ENCODE measurements at places on chromosomes 2 and 18.

DNA sequence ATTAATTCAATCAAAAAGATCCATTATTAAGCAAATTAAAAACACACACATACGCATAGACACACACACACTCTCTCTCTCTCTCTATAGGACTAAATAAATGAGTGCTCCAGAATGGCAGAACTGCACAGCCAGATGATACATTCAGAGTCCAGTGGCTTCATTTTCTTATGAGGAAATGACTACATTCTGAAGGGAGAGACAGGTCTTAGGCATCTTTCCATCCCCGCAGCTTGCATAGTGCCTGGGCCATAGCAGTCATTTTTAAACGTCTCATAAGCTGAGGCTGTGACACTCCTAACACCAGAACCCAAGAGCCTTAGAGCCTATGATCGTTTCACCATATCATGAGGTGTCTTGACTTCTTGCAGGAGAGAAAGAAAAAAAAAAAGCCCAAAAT lies 31.1 kb downstream of the FEZ2 start:
- no peak for DNase-seq

GRCh38 chr2:196328088-196328680 lies 156.8 kb upstream of the STK17B start:
- DNase-seq = no peak

- DNase-seq = no peak
Measured at GRCh38 chr18:2662990-2663389, 7.5 kb downstream of the SMCHD1 start.

DNA sequence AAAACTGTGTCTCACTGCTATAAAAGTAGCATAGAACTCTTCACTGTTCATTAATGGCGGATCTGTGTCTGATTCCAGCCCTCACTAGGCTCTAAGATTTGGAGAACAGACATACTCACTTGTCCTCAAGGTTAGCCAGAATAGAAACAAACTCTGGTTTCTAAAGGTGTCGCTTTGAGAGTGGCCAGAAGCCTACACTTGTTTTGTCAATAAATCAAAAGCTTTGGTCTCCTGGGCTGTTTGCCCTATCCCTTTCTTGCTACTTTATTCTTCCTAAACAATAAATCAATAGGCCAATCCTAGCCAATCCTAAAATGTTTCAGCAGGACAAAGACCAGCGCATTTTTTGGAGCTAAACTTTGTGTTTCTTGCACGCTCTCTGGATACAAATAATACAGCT lies 1064.6 kb upstream of the CHAC2 start:
- no peak for DNase-seq

GRCh38 chr2:30373881-30374302 lies 73.2 kb upstream of the LCLAT1 start:
- no peak for DNase-seq

DNA sequence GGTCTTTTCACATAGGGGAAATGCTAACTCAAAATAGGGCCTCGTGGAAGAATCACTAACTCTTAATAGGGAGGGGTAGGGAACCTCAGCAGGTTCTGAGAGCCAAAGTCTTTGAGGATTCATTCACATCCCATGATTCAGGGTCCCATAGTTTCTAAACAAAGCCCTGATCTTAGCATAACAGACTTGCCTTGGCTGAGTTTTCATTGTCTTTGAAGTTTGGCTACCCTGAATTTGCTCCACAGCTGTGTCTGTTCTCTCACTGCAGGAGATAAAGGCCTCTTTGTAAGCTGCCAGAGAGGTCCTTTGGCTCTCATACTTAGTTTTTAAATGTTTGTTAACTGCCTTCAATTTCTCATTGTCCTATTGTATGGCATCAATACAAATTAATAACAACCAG lies 54.5 kb downstream of the ZDBF2 start:
- DNase-seq = no peak

DNA sequence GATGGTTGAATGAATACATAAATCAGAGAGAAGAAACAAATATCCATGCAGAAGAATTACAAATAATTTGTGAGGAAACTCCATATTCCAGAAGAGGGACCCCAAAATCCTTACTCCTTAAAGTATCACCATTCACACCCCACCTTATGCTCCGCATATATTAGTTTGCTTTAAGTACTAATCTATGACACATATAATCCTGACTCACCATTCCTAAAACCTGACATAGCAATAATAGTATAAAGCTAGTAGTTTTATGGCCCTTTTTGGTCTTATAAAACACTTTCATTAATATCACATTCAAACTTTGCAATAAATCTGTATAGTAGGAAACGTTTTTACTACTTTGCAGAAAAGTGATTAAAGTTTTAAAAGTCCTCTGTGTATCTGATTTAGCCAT lies 719.0 kb upstream of the SLC39A10 start:
- no peak for DNase-seq

DNA sequence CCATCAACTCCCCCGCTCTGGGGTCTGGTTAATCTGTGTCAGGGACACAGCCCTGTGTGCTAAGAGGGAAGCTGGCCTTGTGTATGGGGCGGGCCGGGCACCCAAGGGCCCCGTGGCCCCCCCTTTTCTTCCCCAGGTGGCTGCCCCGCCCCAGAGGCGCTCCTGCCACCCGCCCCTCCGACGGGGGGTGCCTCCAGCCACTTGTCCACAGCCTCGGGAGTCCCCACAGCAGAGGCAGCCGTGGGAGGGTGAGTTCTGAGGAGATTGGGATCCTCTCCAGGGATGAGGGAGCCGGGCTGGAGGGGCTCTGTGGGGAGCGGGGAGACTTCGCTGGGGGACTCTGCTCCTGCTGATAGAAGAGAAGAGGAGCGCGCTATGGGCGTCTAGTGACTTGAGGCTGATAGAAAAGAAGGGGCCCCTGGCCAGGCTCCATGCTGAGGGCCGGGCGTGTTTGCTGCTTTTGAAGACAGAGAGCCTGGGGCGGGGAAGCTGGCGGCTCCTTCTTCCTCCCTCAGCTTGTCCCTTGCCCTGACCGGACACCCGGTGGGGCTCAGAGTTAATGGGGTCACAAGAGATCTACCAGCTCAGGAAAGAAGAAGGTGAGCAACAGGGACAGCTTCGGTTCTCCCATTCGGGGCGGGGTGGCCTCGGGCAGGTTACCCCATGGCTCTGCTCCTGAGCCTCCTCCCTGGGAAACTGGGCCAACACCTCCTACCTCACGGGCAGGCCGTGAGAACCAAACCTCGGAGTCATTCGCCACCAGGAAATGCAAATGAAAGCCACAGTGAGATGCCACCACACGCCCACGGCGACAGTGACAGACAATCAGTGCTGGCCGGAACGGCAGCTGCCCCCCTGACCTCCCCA lies 89.4 kb upstream of the TAF1B start:
- peak; percentile 86 for DNase-seq

DNA sequence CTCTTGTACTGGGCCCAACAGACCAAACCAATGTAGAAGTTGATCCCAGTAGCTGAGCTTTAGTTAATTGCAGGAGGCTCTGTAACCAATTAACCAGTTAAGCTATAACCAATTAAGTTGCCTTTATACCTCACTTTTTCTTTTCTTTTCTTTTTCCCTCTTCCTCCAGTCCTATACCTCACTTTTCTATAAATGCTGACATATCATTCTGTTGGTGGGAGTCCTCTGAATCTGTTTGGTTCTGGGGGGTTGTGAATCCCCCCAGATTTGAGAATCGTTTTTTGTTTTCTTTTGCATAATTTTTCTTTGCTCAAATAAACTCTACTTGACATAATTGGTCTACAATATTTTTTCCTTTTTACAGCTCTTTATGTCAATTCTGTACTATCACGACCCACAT lies 38.1 kb upstream of the ACMSD start:
- DNase-seq = no peak

DNA sequence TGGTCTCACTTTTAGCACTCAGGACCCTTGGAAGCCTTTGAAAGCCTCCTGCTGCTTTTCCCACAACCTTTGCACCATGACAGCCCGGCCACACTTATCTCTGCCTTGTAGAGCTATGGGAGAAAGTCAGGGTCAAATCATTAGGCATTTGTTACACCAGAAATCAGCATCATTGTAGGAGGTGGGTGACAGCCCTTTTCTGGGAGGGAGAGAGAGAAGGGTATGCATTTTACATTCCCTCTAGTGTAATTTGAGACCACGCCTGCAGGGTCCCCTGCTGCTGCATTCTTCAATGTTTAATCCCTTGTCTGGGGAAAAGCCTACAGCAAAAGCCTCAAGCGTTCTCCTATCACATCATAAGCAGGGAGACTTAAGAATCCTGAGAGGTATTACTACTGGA lies 766.8 kb upstream of the FAM98A start:
- no peak for DNase-seq

DNA sequence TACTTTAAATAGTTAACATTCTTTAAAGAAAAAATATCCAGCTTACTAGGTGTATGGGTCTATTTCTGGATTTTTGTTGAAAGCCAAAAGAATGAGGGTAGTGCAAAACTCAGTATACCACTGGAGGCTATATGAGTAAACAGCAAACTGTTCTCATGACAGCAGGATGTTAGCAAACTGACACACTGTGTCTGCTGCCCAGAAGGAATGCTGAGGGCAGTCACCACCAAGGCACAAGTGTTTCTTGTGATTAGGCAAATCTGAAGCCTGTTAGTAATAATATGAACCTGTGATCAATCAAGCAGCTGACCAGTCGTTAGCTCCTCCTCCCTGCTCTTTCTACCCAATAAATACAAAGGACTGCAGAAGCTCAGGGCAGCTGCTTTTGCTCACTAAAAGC lies 50.5 kb upstream of the SULT1C3 start:
- DNase-seq = no peak

GRCh38 chr2:15732341-15733077 lies 140.8 kb downstream of the DDX1 start:
- DNase-seq = no peak

DNA sequence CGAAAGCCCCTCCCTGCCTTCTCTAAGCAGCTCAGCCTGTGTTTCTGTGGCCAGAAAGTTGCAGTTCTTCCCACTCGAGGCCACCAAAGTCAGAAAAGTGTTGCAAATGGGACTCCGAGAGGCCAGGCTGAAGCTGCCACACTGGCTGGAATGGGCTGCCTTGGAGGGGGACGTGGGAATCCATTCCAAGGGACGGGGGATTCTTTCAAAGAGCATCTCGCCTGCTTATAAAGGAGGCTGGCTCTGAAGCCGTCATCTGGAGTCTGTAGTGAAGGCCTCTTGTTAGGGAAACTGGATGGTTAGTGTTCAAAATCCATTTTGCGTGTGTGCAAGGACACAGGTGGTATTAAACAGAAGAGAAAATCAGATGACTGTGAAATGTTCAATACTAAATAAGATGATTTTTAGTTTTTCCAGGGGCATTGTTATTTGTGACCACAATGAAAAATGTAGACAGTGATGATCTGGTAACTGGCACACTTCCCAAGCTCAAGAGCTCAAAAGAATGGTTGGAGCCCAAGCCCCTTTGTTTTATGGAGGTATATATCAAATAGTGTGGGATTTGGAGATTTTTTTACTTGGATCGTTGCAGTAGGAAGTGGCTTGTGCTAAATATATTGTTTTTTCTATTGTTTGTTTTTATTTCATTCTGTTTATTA lies 782 bp downstream of the FAM228B start:
- DNase-seq = no peak

GRCh38 chr2:201761101-201761500 lies 19.6 kb downstream of the ALS2 start:
- DNase-seq = no peak

- DNase-seq = no peak
Measured at GRCh38 chr2:170375192-170375591, 197.2 kb downstream of the MYO3B start.

DNA sequence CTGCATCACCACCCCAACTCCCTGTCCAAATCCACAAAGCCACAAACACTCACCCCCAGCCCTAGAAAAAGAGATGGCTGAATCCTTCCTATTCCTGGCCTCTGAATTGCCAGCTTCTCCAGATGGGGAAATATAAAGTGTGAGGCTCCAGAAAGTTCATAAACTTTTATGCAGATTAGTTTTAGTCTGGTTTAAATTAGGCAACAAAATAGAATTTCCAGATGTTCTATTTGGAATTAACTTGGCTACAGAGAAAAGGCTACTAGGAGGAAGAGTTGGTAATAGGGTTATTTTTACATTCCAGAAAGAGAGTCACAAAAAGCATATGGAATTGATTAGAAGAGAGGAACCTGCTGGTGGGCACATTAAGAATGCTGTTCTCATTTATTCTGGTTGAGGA lies 56.0 kb downstream of the EN1 start:
- DNase-seq = no peak

GRCh38 chr2:238162846-238163441 lies 4.2 kb downstream of the ERFE start:
- DNase-seq = no peak

DNA sequence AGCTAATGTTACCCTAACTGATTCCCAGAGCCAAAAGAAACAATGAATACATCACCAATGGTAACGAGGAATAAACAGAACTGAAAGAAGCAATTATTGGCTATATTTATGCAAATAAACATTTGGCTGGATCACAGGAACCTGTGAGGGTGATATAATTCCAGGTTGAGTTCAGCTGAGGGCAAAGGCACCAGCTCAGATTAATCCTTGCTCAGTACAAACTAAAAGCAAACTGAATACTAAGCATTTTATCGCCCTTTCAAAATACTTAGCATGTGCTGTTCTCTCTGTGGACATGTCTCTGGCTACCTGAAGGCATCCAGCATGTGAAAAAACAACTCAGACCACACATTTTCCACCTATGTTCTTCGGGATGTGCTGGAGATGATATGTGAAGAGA lies 791.7 kb downstream of the METTL4 start:
- DNase-seq = no peak
